ENCODE measurements at places on chromosomes 5 and 9.

DNA sequence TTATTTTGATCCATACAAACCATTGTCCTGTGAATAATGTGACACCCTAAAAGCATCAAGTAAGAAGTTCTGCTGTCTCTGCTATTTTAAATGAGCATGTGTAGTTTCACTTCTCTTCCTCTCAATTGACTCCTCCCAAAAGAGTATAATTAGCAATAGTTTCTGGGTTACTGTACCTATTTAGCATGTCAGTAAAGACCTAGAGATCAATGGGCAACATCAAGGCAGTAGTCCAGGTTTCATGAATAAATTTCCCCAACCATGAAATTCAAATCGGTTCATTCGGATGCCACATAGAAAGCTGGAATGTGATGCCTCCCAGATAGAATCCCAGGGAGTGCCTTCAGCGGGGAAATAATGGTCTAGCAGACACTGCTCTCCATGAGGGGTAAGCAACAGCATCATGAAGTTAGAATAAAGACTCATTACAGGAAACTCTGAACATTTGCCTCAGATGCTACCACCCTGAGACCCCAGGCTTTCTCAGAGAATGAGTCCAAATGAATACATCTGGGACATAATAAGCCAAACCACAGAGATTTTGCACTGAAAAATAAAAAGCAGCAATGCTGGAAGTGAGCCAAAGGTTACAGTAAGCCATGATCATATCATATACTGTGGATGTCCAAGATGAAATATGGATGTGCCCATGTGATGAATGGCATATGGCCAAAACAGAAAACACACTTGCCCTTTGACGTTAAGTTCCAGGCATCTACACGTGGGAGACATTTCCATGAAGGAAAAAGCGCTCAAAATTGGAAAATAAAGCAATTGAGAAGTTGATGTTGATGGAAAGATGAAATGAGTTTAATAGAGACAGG, 1107.0 kb upstream of the SEMA6A start:
- DNase-seq = no peak

- no peak for DNase-seq
Measured at GRCh38 chr9:127015921-127016512, 101.4 kb downstream of the RALGPS1 start.

- no peak for DNase-seq
Measured at GRCh38 chr9:77183581-77183980, 6.2 kb downstream of the VPS13A start.

DNA sequence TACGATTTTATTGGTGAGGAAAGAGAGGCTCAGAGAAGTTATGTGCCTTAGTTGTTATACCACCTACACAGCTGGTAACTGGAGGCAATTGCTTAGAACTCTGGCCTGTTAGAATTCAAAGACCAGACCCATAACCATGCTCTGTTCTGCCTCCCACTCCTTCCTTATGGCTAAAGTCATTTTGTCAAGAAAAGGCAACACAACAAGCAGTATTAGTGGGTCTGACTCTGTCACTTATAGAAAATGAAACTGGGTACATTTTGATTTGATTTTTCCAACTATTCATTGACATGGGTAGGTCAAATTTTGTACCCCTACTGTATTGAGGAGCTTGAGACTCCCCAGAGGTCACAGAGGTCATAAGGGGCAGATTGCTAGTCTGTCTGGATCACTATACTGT, 44.5 kb upstream of the NR3C1 start:
- no peak for DNase-seq

GRCh38 chr5:31757806-31758205, 118.9 kb downstream of the PDZD2 start:
- DNase-seq = no peak

GRCh38 chr9:131404581-131404980, 10.7 kb downstream of the PRRC2B start:
- DNase-seq = no peak

GRCh38 chr9:136273244-136273865, 27.7 kb upstream of the QSOX2 start:
- no peak for DNase-seq

DNA sequence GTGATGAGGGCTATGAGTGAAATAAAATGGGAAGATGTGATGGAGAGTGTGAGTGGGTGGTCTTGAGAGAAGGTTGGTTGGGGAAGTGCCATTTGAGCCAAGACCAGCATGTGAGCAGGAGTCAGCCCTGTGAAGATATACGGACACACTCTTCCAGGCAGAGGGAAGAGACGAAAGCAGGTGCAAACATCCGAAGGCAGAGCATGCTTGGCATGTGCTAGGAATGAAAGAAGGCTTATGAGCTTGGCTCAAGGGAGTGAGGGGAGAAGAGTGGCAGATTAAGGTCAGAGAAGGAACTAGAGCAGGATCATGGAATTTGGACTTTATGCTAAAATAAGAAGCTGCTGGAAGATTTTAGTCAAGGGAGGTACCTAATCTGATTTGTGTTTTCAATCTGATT, 23.6 kb upstream of the CCDC112 start:
- DNase-seq = no peak

DNA sequence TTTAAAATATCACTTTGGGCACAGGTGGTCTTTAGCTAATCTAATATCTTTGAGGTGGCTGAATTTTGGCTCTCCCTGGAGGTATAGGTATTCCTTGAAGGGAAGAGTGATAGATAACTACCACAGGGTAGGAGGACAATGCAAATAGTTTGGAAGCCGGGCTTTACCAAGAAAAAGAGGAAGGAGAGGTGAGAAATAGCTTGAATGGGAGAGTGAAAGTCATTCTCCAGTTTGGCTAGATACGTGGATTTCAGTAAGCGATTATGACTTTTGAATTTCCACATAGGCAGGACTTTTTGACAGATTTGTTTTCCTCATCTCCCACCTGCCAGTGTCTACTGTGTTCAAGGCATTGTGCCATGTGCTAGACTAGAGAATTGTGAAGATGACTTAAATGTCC, 45.5 kb downstream of the RASA1 start:
- no peak for DNase-seq

GRCh38 chr9:132673355-132673754, 3.1 kb downstream of the GTF3C4 start:
- no peak for DNase-seq

- DNase-seq = peak; percentile 16
Measured at GRCh38 chr5:45399041-45399440, 297.1 kb downstream of the HCN1 start.

- no peak for DNase-seq
Measured at GRCh38 chr5:14039063-14039462, 94.6 kb upstream of the DNAH5 start.

DNA sequence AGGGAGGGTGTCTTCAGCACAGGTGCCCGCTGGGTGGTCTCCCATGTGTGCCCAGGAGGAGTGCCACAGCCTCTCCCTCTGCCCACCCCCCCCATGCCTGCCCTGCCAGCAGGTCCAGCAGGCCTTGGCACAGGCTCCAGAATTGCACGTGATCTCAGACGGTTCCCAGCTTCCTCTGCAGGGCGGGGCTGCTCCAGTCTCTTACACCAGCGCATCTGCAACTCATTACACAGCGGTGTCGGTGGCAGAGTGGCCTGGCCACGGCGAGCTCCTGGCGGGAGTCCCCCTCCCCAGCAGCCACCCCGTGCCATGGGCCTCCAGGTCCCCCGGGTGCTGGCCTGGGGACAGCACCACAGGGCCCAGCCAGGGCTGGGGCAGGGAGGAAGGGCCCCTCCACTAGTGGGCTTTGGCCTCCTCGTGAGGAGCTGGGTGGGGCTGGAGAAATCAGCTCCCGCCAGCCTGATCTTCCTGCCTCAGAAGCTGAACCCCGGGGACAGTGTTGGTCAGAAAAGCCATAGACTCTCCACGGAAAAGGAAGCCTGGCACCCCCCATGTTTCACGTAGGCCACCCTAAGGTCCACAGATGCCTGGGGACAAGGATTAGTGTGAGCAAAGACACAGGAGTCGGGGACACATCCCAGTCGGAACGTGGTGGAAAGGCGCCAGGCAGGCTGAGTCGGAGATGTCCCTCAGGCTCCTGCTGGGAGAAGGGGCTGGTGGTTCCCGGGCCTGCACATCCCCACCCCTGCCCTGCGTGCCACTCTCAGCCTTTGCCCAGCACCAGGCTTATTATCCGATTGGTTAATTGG, 40.2 kb downstream of the RXRA start:
- peak; percentile 38 for DNase-seq

- no peak for DNase-seq
Measured at GRCh38 chr5:119264186-119264585, 91.6 kb upstream of the TNFAIP8 start.

GRCh38 chr9:87199278-87199677, 252.0 kb upstream of the GAS1 start:
- DNase-seq = no peak

GRCh38 chr9:21605489-21605931, 123.4 kb upstream of the IFNE start:
- DNase-seq = no peak

- DNase-seq = no peak
Measured at GRCh38 chr5:83312663-83313062, 158.9 kb upstream of the VCAN start.

GRCh38 chr5:6755519-6755918, 42.3 kb downstream of the TENT4A start:
- no peak for DNase-seq

GRCh38 chr5:1570975-1571374, 47.2 kb upstream of the LPCAT1 start:
- no peak for DNase-seq

Data from NCI-H2107 (cell line).